HS-5 (cell line): ENCODE measurements at places on chromosomes 3 and 15.

GRCh38 chr3:184129012-184129411 is 6.1 kb upstream of the EIF2B5 start:
- DNase-seq, result no peak

- DNase-seq, result no peak
These were observed 329.8 kb upstream of the PROK2 start for GRCh38 chr3:72114773-72115172.

DNA sequence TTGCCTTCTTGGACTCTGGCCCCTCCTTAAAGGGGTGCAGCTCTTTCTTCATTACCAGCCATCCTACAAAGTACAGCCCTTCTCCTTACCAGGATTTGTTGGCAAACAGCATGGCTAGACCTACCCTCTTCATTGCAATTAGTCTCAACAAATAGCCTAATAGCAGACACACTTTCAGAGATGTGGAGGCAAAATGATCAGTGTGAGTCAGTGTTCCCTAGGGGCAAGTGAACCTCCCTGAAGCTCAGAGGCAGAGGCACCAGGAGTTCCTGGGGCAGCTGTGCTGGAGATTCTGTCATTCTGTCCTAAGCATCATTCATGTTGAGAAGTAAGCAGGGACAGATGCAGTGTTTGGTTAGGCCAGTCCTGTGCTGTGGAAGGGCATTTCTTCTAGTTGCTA is 14.6 kb upstream of the MECOM start:
- DNase-seq, result no peak

- DNase-seq, result peak; percentile 97
These were observed 19.0 kb downstream of the SYNM start for GRCh38 chr15:99123713-99124451.

DNA sequence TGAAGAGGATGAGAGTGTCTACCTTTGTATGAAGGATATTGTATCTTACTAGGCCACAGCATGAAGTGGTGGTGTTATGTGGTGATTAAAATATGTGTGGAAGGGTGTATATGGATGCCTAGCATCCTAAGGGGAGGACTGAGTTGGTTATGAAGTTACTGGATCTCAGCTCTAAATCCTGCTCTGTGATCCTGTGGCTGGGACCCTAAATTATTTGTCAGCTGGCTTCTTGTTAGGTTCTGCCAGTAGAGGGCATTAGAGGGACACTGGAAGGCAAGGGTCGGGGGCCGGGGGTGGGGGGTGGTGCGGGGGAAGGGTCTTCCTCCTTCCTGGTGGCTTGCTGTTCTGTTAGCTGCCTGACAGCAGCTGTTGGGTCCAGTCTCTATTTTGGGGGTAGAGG is 34.9 kb downstream of the MORF4L1 start:
- DNase-seq, result no peak
